ENCODE measurements at places on chromosomes 11 and 22. TPM values are rescaled to one million over a fixed set of nuclear protein-coding genes. Genes with fewer than 3 reads are reported as not detected.
A peak's percentile ranks its signal among the peaks of the same experiment; 100 is the strongest.

- DNase-seq = no peak
Measured at GRCh38 chr22:47151490-47151889, 389.0 kb downstream of the TBC1D22A start.

DNA sequence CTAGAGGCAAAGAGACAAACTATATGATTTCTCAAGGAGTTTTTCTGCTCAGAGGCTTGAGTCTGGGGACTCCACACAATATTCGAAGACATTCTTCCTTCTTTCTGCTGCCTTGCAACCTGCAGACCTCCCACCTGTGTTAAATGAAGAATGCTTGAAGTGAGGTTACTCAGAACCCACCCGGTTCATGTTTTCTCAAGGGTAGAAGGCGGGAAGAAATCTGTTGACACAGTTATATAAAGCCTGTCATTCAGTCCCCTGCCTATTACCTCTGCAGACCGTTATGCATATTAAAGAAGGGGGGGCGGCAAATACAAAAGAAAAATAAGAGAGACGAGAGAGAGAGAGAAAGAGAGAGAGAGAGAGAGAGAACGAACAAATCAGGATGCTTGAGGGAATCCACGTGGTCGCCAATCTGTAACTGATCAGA, 2.2 kb upstream of the KMT2A start:
- peak; percentile 48 for DNase-seq

DNA sequence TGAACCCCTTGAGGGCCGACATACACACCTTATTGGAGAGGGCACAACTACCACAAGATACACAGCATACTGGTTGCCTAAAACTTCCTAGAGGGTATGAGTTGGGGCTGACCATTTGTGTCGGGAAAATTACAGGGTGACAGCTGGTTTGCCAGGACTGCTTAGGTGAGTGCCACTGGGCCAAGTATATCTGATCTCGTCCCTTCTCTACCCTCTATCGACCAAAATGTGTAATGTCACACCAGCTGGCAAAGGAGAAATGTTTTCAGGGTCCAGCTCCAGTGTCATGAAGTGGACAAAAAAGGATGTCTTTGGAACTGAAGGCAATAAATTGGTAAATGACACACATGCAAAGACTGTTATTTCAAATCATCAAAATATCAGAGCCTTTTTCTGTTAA, 126.1 kb downstream of the PGR start:
- no peak for DNase-seq

DNA sequence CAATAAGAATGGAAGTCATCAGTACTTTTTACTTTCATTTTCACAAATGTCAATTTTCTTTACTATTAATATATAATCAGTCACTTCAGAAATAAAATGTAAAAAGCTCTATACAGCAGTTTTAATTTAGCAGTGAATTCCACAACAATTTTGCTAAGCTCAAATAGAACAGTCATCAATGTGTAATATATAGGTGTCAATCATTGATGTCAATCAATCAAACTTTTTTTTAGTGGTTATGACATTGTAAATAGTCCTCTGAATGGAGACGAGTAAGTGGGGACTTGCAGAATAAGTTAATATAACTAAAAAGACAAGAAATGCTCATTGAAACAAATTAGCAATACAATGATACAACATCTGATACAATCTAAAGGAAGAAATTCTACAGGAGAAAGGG, 327.4 kb downstream of the GUCY1A2 start:
- DNase-seq = no peak

GRCh38 chr11:111834432-111835163, 36.8 kb downstream of the ALG9 start:
- no peak for DNase-seq

DNA sequence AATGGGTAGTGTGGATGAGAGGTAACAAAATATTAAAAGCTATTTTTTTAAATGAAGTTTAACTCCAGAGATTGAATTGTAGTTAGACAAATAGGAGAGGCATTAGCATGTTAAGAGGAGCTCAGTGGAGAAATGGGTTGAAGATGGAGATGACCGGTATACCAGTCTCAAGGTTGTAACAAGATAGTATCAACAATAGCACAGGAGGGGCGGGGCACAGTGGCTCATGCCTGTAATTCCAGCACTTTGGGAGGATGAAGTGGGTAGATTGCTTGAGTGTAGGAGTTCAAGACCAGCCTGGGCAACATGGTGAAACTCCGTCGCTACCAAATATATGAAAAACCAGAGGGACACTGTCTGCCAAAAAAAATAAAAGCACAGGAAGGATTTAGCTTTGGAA, 6.0 kb upstream of the ANKRD42 start:
- no peak for DNase-seq

- no peak for DNase-seq
Measured at GRCh38 chr11:1559111-1559951, 12.7 kb downstream of the DUSP8 start.

- no peak for DNase-seq
Measured at GRCh38 chr22:36935313-36935610, 21.8 kb downstream of the CSF2RB start.

- DNase-seq = peak; percentile 67
Measured at GRCh38 chr11:2888266-2888968, 2.8 kb upstream of the CDKN1C start.

GRCh38 chr11:96744697-96745096, 354.9 kb downstream of the JRKL start:
- DNase-seq = no peak

DNA sequence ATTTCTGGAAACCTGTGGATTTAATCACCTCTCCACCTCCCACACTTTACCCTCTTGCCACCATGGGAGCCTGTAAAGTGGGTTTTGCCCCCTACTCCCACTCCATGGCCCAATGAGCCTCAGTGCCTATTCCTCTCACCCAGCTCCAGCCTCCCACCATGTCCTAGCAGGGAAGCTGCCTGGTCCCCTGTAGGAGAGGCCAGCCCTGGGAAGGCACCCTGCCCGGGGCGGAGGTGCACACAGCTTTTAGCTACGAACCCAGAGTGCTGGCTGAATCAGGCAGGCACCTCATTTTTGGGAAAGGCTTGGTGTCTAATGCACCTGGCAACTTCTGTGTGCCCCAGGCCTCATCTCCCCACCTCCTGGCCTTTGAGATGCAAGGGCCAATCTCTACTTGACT, 35.8 kb upstream of the ALX4 start:
- no peak for DNase-seq

DNA sequence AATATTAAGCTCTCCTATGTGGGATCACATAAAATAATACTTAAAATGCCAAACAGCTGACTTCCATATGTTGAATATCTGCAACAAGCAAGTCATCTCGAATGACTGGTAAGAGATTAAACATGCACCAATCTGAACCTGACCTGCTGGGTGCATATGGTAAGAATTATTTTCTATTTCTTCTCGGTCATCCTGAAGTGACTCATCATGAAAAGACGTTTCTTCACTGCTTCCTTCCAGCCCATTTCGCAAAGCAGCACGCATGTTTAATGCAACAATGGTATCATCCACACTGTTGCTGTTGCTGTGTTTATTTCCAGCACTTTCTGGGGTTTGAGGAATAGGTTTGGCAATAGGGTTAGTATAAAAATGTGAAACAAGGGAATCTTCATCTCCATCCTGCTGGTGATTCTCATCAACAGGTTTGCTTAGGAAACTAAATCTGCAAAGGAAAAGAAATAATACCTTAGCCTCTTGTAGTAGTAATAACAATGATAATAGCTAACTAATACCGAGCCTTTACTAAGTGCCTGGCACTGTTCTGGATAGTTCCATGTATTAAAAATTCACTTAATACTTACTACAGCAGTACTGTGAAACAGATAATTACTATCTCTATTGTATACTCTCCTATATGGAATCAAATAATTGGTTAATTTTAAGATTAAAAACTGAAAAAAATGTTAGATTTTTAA, 52.0 kb upstream of the CHRNA10 start:
- DNase-seq = no peak

DNA sequence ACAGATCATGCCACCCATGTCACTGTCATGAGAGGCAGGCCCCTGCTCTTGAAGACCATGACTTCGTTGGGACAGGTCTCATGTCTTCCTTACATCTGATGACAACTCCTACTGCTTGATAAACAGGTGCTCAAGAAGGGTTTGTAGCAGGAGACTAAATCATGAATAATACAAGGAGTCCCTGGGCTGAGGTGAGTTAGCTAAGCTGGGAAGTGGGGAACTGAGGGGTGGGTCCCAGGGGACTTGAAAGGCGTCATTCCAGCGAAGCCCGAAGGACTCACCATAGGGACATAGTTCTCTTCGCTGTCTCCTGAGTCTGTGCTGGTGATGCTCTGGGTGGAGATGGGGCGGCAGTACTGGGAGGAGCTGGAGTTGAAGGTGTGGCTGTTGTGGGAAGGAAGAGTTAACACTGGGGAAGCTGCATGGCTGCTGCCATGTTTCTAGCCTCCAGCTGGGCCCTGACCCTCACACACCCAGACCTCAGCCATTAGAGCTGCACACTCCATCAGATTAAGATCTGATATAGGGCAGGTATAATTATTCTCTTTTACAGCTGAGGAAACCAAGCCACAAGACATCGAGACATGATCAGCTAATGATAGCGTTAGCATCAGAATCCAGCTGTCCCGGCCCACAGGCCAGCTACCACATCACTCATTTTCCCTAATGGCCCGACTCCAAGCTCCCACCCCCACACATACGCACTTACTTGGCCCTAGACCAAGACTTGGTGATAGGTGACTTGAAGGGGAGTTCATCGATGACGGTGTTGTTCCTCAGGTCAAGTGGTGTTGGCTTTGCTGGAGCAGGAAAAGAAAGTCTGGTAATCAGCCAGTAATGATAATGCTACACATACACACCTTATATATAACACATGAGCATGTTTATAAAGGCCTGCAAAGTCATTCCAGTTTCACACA, 32.9 kb downstream of the USP35 start:
- no peak for DNase-seq

GRCh38 chr11:1291295-1292017, 18.0 kb downstream of the TOLLIP start:
- DNase-seq = no peak

DNA sequence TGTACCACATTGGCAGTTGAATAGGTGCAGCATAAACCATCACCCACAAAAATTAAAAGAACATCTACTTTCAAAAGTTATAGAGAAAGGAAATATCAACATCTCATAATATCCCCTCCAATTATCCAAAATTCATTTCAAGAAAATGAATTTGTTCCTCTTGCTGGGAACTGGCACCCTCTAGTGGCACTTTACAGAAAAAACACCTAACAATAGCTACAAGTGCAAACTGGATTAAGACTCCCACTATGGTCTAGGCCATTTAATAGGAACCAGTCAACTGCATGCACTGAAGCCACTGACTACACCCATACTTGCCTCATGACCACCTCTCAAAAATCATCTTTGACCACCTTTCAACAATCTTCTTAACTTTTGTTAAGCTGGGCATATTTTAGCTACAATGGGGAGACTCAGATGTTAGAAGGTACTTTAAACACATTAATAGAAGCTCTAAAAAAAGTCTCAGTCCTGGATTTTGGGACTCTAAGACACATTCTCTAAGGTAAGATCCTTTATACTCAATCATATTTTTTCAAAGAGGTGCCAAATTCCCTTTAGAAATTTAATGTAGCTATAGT, 17.3 kb downstream of the TRAF6 start:
- peak; percentile 45 for DNase-seq

- no peak for DNase-seq
Measured at GRCh38 chr11:83970061-83970671, 684.0 kb upstream of the CCDC90B start.

- no peak for DNase-seq
Measured at GRCh38 chr11:128575961-128576350, 11.4 kb downstream of the ETS1 start.

GRCh38 chr11:91194546-91194945, 971.7 kb upstream of the CHORDC1 start:
- DNase-seq = no peak

DNA sequence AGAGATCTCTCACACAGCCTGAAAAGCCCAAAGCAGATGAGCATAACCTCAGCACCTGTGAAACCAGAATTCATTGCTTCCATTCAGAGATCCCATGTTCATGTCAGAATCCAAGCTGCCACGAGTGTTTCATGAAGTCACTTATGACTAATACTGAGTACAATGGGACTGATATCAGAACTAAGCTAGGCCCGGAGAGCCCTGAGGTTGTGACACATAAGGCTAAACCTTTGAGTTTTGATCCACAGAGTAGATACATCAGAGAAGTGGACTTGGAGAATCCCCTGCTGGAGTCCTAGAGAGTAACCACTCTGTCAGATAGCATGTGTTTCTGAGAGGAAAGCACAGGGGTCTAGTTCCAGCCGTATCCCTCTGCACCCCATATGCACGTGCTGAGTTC, 890 bp upstream of the GLYATL1 start:
- no peak for DNase-seq

Gene ADAMTS8
- not detected for total RNA-seq

Gene TEX12
- not detected for total RNA-seq

Gene DMC1
- total RNA-seq = 0.76 TPM

Gene OR51I1
- not detected for total RNA-seq

Gene EIF3M
- total RNA-seq = 210 TPM

Gene KCNE3
- 0.30 TPM for total RNA-seq

All from naive thymus-derived CD4-positive, alpha-beta T cell (primary cell).